Activated T-helper 9 cell treated with anti-CD3 and anti-CD28 coated beads, Interleukin-2, amount 50 U/mL, for 16 hours (primary cell): ENCODE measurements at places on chromosomes 16 and 17.

DNA sequence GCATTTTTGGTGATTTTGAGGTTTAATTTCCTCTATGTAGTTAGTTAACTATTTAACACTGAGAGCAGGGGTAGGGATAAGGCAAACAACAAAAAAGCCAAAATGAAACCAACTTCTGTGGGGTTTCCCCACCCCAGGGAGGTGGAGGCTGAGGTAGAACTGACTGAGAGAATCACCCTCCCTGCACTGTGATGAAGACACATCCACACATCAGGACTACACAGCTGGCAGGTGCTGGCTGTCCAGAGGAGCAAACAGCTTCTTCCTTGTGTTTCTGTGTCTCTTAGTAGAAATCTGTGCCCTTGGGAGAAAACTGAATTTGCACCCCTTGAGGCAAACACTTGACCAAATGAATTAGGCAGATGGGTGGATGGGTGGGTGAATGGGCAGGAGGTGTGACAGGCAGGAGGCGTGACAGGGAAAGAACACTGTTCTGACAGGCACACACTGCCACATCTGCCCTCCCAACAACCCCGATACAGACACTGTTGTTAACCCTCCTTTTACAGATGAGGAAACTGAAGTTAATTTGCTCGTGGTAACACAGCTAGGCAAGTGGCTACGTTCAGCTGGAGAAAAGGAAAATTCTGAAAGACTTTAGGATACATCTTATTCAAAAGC is 62.9 kb upstream of the AMZ2 start:
- no peak for DNase-seq

GRCh38 chr16:54616610-54617009 is 314.1 kb upstream of the IRX5 start:
- no peak for DNase-seq

DNA sequence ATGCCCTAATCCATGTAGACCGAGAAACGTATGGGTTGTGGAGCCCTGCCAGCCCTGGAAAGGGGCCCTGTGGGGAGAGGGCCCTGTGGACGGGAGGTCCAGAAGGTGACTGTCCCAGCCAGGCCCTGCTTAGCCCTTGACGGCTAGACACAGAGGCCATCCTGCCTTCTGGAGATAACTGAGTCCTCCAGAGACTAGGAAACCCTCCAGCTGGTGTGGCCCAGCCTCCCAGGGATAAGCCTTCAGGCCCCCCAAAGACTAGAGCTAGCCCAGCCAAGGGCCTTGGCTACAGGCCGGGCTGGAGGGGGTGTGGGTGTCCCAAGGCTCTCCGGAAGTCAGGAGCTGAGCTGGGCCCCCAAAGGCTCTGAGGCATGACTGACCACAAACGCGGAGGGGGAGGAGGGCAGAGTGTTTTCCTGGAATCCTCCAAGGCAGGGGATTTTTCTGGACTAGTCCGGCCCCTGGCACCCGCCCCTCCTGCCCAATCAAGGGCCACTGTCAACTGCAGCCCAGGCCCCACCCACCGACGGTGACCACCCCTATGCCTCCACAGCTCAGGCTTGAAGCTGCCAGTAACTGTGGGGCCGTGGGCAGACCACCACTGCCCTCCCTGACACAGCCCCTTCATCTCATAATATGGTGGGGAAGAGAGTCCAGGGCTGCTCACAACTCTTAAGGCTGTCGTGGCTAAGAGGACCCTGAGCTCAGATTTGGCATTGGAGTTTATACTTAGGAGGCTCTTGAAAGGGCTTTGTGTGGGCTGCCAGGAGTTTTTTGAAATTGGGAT is 885 bp upstream of the VASN start:
- no peak for DNase-seq

DNA sequence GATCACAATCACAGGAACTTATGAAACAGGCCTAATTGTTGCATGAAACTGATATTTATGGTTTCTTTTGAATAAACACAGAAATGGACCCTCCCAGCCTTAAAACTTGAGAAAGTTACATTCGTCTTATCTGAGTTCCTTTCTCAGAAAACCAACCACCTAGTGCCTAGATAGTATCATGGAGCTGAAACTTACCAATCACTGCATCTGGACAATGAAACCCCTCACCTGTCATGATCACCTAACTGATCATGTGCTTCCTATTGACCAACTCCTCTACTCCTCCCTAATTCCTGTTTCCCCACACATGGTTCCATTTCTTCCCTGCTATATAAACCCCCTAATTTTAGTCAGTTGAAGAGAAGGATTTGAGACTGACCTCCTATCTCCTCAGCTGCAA is 216.1 kb downstream of the SLC39A11 start:
- DNase-seq, result no peak

- no peak for DNase-seq
Measured at GRCh38 chr17:48542114-48542656, 2.7 kb downstream of the HOXB2 start.
